ENCODE measurements at places on chromosomes 4 and X.

DNA sequence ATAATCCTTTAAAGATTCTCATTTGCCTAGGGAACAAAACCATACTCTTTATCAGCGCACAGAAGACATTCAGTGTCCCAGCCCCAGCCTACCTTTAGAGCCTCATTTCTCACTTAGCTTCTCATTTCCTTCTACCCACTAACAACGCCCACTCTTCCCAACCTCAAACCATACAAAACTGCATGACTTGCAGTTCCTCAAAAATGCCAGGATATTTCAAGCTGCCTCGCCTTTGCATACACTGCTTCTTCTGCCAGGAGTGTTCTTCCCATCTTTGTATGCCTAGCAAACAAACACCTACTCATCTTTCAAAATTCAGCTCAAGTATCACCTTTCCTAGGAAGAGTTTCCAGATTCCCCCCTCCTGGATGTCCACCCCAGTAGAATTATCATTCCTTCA is 129.9 kb upstream of the ADGRL3 start:
- DNase-seq: no peak

DNA sequence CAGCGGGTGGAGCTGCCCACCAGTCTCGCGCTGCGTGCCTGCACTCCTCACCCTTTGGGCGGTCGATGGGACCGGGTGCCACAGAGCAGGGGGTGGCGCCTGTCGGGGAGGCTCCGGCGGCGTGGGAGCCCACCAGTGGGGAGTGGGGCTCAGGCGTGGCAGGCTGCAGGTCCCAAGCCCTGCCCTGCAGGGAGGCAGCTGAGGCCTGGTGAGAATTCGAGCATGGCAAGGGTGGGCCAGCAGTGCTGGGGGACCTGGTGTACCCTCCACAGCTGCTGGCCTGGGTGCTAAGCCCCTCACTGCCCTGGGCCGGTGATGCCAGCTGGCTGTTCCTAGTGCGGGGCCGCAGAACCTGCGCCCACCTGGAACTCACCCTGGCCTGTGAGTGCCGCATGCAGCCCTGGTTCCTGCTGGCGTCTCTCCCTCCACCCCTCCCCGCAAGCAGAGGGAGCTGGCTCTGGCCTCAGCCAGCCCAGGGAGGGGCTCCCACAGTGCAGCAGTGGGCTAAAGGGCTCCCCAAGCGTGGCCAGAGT is 746.6 kb upstream of the PABPC4L start:
- DNase-seq: no peak

GRCh38 chrX:153726286-153727122 is 1.8 kb downstream of the ABCD1 start:
- DNase-seq: peak; percentile 65

DNA sequence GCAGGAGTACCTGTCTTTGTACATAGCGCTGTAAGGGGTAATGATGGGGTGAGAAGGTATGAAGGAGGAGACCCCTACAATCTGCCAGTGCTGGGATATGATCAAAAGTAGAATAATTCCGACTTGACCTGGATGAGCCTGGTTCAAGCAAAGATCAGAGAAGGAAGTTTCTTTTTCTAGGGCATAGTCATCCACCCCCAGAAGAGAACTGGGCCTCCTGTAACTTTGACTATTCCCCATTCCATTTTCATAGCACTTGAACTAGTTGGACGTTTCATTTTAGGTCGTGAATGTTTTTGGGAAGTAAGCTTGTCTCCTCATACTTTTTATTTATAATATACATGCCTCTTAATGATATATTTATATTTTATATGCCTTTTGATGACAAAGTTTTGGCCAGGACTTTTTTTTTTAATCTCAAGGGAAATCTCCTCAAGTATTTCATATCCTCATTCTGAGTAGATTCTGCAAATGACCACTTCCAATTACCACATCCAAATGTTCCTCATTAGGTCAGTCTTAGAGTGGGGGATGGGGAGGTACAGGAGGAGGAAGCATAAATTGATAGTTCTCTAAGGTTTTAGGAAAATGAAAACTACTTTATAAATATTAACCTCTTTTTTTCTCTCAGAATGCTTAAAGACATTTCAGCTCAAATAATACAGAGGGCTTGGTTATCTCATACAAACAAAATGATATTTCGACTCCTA is 3.5 kb downstream of the CXorf58 start:
- DNase-seq: no peak

DNA sequence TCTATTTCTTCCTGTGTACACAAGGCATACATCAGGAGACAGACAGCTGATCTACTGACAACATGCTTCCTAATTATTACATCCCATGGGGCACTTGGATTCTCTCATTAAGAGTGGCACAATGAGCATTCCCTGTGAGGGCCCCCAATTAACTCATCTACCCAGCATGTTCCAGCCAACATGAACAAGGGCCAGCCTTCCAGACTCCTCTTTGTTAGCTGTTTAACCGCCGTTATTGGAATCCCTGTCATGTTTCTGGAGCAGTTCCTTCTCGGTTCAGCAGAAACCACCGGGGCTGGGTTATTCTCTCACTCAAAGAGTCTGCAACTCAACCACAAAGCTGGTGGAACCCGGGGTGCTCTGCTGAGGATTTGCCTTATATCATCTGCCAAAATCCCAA is 9.9 kb upstream of the GPM6B start:
- DNase-seq: no peak

DNA sequence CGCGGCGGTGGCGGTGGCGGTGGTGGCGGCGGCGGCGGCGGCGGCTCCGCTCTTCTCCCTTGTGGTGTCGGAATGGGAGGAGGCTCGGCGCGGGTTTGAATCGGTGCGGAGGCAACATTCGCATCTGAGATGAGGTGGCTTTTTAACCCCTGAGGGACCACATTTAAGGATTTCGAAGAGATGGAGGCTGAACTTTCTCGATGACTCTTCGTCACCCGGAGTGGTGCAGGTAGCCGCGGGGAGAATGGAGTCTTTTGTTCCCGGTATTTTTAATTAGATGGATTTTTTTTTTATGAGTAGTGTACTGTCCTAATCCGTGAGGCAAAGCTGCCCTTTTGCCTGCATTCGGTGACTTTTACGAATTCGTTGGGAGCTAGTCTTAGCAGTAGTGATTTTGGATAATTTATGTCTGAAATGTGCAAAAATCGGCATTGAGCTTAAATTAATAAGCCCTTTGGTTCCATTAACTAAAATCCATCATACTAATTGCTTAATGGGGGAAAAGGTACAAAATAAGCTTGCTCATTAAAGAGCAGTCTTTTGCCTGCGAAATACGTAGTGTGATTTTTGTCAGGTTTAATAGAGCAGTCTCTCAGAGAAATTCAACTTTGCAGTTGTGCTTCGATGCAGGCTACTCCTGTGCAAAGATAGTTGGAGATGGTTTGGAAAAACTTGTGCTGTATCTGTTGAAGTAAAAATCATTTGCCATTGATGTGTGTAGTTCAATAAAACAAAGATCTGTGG is 206.2 kb downstream of the TENM3 start:
- DNase-seq: no peak

- no peak for DNase-seq
Measured at GRCh38 chr4:4618847-4619246, 77.0 kb upstream of the STX18 start.

DNA sequence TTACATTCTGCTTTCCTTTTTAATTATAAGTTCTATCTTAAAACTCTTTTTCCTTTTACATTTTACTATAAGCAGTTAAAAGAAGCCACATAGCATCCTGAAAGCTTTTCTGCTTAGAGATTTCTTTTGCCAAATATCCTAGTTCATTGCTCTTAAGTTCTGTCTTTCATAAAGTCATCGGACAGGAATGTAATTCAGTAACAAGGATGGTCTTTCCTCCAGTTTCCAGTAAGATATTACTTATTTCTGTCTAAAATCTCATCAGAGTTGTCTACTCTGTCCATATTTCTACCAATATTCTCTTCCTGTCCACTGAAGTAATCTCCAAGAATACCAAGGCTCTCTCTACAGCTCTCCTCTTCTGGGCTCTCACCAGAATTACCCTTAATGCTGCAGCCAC is 37.5 kb upstream of the ADH1C start:
- DNase-seq: no peak

DNA sequence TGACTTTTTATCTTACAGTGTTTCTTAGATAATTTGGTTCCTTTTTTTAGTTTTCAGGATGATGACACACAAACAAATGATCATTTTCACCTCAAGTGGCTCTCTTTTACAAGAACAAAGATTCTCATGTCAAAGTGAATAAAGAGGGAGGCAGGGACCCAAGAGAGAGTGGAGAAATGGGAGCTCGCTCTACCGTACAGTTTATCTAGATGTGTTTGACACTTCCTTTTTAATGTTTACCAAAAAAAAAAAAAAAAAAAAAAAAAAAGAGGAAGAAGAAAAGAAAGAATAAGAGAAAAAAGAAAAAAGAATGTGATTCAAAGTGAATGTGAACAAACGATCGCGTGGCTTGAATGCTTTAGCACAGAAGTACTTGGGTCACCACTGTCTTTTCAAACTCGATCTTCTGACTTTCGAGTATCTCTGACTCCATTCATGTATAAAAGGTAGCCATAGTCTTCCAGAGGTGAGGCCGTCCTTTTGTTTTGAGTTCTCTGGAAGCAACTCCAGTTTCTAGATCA is 75.6 kb upstream of the GRXCR1 start:
- no peak for DNase-seq

DNA sequence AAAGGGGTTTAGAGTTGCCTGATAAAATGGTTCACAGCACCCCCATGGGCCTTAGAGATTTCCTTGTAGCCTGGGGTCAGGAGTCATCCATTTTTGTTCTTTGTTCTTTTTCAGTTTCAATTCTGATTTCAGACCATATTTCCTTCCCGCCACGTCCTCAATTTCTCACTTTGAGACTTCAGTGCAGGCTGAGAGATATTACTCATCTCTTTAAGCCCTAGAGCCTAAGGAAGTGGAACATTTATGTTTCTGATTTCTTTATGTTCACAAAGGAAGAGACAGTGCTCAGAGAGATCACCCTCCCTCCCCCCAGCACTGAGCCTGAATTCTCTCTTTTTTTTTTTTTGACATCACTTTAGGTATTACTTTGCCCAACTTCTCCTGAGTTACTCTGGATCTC is 56.3 kb downstream of the MSN start:
- DNase-seq: no peak

DNA sequence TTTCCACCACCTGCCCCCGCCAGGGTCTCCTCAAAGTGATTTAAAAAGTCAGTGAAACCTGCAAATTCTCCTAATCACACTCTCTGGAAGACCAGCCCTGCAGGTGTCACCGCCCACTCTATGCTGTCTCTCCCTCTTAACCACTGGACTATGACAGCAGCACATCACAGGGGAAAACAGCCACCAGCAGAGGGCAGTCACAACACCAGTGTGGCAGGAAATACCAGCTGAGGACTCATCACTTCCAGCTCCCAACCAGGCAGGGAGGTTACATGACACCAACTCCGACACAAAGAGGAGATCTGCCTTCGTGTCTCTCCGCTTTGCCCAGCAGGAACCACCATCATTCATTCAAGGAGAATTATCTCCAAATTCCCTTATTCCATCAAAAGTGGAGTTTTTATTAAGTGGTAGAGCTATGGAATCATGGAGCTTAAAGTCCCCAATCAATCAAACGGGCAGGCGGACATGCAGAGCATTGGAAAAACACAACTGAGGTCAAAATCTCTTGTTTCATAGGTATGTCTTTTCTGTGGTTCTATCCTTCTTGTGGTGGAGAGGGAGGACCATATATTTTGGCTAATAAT is 91.3 kb downstream of the NSUN7 start:
- DNase-seq: peak; percentile 75

GRCh38 chr4:140028101-140028500 is 125.9 kb downstream of the MAML3 start:
- no peak for DNase-seq

- DNase-seq: peak; percentile 86
Measured at GRCh38 chr4:105765690-105766407, 57.3 kb downstream of the GSTCD start.

GRCh38 chrX:68640661-68641060 is 6.8 kb upstream of the STARD8 start:
- DNase-seq: no peak

DNA sequence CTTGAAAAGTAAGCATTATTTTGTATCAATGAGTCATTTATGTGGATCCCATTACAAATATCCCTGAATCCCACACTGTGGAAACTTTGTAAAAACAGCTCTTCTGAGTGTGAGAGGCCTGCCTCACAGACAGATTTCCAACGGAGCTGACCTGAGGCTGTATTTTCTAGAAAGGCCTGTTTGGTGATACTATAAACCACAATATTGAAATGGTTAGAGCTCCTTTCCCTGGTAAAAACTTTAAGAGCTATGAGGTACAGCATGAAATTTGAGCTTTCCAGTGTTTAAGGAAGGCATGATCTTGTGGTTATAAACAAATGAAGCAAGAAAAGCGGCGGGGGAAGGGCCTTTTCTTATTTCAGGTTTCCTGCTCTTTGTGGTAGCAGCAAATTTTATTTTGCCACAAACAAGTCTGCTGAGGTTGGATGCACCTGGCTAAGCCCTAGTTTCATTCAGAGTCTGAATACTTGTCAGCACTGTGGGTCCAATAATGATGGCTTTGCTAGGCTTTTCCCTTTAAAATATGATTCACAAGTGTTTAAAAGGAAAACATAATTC is 86.8 kb upstream of the ETNPPL start:
- DNase-seq: no peak

DNA sequence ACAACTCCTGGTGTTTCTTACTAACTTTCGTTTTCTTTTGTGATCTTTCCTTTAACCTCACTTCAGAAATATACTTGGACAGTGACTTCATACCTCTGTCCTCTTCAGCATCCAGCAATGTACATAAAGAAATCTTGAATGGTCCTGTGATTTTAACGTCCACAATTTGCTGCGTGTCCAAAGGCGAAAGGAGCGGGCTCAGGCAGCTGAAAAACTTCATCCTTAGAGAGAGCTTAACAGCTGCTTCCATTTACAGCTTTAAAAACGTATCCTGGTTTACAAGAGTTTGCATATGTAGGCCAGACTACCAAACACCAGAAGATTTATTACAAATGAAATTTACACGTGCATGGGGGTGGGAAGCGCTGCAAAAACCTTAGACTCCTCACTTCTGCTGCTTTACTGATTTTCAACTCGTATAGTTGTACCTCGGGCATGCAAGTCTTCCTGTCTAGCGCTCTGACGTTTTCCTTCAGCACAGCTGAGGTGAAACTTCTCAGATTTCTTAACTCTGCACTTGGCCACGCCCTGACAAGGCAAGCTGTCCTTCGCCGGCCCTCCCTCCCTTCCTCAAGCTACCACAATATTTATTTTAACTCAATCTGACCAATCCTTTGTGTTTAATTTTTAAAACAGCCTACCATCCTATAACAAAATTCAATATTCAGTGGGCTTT is 406.4 kb downstream of the FAM47A start:
- DNase-seq: no peak

Data from RCC 7860 (cell line).